Sciatic nerve (tissue), 2 donors: ENCODE measurements at places on chromosomes 3 and 15. TPM values are rescaled to one million over a fixed set of nuclear protein-coding genes. Genes with fewer than 3 reads are reported as not detected.

OIP5 gene
- 0.40 TPM for total RNA-seq

C3orf49 gene
- total RNA-seq: not detected

EPHB1 gene
- 6.6 TPM for total RNA-seq

LRRC49 gene
- total RNA-seq: 11.5 TPM

PAK6 gene
- 0.31 TPM for total RNA-seq

NANOGP8 gene
- total RNA-seq: 0.98 TPM

EAF2 gene
- 7.1 TPM for total RNA-seq

SAMD7 gene
- total RNA-seq: not detected

SEMA3B gene
- total RNA-seq: 390 TPM

LDHAL6B gene
- total RNA-seq: not detected

DPPA2 gene
- total RNA-seq: not detected

SLC6A1 gene
- 10.9 TPM for total RNA-seq

GABRA5 gene
- total RNA-seq: not detected

CFAP44 gene
- total RNA-seq: 14.1 TPM

NOX5 gene
- total RNA-seq: 0.45 TPM

DNA sequence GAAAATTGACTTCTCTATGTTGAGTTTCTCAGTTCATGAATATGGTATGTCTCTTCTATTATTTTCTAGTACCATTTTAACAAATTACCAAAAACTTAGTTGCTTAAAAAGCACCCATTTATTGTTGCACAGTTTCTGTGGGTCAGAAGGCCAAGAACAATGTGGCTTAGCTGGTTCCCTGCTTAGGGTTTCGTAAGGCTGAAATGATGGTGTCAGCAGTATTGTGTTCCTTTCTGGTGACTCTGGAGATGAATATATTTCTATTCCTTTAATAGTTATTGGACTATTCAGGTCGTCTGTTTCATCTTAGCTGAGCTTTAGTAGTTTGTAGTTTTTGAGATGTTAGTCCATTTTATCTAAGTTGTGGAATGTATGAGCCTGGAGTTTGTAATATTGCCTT is 44.9 kb downstream of the IL1RAP start:
- no peak for DNase-seq

DNA sequence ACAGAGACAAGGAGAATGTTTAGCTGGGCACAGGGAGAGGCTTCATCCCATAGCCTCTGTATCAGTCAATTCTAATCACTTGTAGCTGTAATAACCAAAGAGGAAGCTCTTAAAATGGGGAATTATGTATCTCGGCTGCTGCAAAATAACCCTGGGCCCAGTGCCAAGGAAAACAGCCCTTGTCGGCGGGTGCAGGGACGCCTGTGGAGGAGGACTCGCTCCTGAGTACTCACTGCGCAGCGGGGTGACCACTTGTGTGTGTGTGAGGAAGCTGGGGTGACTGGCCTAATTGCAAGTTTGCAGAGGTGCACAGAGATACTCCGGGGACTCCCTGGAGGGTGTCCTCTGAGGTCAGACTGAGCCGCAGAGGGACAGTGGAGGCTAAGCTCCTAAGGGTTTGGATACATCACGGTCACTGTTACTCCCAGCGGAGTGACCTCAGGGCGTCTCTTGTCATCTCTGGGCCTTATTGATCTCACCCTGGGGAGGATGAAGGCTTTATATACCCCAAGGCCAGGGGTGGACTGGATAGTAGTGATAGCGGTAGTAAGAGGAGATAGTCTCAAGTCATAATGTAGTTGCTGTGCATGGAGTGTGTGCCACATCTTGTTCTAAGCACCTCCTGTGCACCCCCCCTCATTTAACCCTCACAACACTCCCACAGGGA is 37.2 kb downstream of the SLC6A6 start:
- peak; percentile 86 for DNase-seq

DNA sequence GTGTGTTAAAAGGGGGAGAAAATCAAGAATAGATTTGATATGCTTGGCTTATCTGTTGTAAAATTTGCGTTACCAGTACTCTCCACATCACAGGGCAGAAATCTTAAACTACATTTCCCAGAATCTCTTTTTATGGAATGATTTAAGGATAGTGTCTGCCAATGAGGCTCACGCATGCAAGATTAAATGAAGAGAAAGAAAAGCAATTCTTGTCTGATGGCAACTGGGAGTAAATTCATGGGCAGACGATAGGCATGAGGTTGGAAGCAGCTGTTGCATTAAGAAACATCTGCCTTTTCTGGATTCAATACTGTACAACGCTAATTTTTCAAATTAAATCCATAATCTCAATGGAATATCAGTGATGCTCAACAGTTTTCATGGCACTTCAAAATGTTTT is 27.2 kb upstream of the ANKRD28 start:
- DNase-seq: no peak

DNA sequence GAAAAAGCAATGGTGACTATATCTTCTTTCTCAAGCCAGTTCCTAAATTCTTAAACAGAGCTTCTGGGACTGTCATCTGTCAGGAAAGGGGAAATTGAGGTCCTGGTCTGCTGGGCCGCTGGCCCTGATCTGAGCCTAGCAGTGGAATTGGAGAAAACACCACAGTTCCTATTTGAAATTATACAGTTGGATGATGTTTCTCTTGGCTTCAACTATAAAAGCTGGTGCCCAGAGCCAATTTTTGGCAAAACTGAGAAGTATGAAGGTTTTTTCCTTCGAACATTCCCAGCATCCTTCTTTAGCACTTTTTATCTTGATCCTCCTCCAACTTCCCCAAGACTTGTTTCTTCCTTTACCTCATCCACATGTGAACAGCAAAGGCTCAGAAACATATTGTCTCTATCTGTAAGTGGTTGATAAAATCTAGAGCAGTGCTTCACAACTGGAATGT is 83.9 kb downstream of the CD47 start:
- DNase-seq: no peak

GRCh38 chr15:74826921-74827320 is 494 bp downstream of the CPLX3 start:
- DNase-seq: no peak

DNA sequence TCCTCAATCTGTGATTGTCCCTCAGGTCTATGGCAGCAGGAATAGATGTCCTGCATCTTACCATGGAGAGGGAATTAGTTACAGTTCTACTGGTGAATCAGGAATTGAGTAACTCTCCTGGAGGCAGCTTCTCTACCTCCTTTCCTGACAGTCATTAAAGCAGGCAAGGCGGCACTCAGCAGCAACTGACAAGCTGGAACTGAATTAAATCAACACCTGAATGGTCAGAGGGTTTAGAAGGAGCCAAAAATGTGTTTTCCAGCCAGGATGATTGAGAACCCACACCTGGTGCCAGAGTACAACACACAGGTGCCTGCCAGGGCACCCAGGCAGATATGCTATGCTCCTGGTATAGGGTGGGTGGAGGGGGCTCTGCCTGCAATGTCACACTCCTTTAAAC is 43.1 kb upstream of the TIPARP start:
- DNase-seq: no peak

DNA sequence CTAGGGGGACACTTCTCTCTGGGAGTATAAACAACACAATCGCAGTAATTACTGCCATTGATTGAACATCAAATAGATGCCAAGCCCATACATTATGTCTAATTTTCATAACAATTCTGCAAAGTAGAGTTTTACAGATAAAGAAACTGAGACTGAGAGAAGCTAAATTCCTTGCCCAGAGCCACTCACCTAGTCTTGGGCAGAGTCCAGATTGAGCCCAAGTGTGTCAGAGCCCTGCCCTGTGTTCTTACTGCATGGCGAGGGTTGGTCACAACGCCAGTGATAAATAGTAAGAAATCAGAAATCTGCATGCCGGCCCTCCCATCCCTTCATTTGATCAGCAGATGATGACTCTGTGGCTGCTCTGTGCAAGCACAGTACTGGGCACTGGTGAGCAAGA is 106.3 kb downstream of the C3orf70 start:
- DNase-seq: no peak

DNA sequence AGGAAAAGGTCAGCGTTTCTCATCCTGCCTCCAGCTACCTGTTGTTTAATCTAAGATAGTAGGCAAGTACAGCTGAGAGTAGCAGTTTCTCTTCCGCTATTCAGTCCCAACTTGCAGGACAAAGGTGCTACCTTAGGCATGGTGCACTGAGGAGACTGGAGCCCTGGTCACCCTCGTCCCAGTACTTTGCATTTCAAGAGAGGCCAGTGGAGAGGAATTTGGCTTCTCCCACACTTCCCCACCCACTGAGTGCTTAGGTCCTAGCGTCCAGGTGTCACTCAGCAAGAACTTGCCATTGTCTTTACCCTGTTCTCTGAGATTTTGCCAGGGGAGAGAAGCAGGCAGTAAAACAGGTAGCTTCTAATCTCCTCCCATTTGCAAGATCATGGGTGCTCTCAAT is 12.5 kb upstream of the RPN1 start:
- no peak for DNase-seq

DNA sequence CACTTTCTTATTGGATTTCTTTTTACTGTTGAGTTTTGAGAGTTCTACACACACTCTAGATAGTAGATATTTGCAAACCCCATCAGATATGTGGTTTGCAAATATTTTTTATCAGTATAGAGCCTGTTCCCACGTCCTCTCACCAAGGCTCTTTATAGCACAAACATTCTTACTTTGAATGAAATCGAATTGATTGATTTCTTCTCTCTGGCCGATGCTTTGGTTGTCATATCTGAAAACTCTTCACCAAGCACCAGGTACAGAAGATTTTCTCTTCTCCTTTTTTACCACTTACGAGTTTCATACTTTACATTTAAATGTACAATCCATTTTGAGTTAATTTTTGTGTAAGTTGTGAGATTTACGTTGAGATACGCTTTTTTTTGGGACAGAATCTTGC is 163.4 kb downstream of the PTPRG start:
- no peak for DNase-seq

- no peak for DNase-seq
These were observed 15.6 kb upstream of the DUSP7 start for GRCh38 chr3:52072020-52072419.

DNA sequence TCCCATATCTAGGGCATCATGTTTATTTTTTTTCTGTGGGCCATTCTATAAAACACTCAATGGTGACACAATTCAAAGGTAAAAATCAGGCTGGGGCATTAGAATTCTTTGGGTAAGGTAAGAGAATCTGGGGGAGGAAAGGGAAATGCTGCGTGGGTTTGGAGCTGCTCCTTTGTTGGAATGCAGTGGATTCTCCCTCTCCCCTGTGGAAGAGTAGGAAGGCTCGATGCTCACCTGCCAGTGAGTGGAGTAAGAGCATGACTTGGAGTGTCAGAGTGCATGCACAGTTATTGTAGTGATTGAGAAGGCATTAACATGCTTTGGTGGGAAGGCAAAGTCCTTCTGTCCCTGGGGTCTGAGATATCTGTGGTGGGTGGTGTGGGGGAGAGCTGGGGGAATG is 280.0 kb downstream of the PDCD6IP start:
- DNase-seq: no peak

- DNase-seq: no peak
These were observed 519.0 kb upstream of the PROK2 start for GRCh38 chr3:72303926-72304325.

DNA sequence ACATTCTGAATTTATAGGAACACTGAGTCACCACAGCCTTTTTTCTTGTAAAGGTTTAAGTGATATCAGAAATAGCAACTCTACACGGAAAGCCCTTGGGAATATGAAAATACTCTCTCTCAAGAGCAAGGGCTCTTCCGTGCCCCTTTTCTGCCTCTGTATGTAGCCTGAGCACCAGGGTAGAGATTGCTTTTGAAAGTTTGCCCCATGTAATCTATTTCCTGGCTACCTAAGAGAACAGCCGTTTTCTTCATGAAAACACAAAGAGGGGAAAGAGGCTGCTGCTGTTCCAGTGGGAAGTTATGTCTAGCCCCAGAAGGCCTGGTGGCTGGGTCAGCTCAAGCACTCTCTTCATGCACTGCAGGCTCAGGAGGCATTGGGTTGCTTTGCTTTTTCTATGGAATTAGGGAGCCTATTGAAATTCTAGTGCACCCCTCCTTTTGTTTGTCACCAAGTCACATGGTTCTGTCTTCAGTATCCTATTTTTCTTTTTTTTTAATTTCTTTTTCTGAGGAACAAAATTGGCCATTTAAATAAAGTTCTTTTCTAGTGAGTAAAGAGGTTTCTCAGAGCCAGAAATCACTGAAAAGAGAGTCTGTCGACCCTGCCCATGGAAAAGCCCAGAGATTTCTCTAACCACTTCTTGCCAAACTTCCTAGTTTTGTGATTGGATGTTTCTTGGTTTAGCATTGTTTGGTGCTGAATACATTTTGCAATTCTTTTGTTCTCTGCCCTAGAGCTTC is 39.5 kb downstream of the TIGIT start:
- DNase-seq: no peak

GRCh38 chr15:76196269-76197231 is 114.7 kb downstream of the ETFA start:
- peak; percentile 43 for DNase-seq

DNA sequence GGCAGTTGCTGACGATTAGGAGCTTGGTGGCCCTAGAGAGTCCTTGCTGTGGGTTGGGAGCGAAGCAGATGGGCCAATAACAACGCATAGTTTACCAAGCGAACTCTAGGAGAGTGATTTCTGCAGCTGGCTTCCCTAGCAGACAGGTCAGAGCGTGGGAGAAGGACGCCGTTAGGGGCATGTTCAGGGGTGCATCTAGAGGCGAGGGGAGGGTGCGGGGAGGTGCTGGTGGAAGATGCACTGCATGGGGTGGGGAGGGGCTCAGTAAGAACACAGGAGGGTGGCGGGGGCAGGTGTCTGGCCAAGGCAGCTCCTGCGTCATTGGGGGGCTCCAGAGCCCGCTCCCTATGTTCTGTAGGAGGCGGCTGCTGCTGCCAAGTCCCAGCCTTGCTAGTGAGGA is 8.9 kb downstream of the APBA2 start:
- DNase-seq: no peak

- no peak for DNase-seq
These were observed 31.5 kb upstream of the C3orf80 start for GRCh38 chr3:160193644-160194192.

DNA sequence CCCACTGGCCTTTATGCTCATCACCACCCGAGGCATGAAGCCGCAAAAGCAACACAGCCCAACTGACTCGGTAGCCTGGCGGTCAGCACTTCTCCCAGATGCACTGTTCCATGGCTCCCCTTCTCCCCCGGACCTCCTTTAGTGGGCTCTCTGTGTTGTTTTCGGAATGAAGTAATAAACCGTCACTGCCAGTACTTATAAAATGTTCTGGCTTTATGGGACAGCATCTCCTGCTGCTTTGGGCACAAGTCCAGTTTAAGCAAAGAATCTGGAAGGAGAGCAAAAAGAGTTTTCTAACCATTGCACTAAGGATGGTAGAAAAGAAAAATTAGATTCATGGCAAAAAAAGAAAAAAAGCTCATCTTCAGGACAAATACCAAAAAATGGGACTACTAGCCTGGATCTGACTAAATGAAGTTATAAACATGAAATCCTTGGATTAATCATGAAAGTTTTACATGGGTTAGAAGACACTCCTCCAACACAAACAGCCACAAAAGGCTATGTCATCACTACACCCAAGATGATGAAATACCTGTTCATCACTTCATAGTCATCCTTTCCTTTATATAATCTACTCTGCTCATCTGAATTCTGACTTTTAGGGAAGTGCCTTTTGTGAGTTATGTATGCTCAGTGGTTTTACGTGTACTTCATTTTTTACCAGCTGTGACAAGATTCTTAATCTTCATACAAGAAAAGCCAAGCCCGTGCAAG is 89.5 kb upstream of the UBE2E2 start:
- no peak for DNase-seq
